ENCODE measurements at places on chromosomes 2 and 18.
A peak's percentile ranks its signal among the peaks of the same experiment; 100 is the strongest.

DNA sequence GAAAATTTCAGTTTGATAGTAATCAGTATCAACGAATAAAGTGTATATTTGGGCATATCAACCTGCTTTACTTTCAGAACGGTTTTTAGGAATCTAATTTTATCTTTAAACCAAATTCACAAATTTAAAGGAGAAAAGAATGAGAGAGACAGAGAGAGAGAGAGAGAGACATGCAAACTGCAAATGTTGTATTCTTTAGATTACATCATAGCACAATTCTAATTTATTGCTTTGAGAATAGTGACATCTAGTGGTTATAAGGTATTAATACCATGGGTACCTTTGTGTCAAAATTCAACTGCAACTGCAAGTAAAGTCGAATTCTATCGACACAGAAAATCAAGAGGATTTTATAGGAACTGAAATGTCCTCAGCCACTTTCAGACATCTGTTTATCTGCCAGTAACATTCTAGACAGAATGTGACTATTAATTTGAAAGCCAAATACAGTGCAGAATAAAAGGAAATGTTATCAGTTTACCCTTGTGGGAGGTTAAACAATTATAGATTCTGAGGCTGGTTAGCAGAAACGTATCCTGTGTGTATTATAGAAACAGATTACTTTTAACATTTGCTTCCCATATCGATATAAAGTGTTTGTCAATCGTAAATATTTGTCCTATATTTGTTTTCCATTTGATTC, 529.8 kb upstream of the VRK2 start:
- DNase-seq, result no peak

DNA sequence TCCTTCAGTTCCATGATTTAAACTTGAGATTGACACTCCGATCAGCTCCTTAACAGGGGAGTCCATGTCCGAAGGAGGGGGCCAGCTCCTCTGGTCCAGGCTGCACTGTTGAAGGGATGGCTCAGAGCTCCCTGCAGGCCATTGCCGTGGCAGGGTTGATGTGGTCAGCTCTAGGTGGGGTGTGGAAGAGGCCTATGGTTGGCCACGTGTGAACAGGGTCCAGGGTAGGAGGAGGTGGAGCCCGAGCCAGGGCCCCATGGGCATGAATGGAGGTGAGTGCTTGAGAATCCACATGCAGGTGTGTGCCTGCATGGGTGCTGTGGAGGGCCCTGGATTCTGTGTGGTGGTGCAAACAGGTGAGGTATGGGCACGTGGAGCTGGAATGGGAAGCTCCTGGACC, 1.1 kb downstream of the SPEG start:
- no peak for DNase-seq

- peak; percentile 53 for DNase-seq
These were observed 35.7 kb downstream of the CDC42EP3 start for GRCh38 chr2:37635504-37636380.

DNA sequence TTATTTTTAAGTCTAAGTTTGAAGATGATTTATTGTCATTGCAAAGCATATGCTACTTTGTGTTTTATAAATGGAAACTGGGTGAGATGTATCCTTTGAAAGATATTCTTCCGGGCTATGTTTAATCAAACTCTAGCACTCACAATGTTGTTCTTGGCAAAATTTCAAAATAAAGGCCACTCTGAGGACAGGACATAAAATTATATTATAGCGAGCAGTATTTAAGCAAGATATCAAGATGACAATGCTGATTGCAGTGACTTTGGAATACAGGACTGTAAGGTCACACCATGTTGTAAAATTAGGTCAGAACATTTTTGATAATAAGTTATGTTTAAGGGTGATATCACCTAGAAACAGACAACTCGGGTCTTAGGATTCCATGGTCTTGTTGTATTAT, 14.2 kb downstream of the RPRM start:
- no peak for DNase-seq

DNA sequence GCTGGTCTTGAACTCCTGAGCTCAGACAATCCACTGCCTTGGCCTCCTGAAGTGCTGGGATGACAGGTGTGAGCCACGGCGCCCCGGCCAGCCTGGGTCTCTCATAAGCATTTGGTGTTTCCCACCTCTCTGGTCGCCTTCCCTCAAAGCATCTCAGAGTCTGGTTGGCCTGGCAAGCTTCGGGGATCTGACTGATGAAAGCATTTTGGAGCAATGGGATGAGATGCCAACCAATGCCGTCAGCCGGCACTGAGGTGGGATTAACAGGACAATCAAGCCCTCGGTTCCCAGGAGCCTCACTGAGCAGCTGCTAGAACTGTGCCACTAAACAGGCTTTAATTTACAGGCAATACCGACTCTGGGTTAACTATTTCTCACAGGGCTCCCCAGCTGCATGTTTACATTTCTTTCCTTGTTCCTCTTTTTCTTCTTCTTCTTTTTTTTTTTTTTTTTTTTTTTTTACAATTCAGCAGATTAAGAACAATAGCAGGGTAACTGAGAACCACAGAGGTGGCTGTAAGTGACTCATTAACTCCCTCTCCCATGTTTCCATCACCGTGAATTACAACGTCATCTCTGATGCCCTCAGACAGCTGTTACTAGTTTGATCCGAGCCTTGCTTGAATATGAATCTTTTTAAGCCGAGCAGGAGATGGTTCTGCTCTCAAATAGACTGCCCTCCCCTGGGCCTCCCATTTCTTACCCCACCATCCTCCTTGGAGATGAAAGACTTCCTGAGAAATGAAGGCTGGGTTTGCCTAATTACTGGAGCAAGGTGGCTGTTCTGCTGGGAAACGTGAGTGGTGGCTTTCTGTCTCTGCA, 37.9 kb downstream of the ODC1 start:
- no peak for DNase-seq

GRCh38 chr18:8685141-8685913, 20.0 kb upstream of the MTCL1 start:
- no peak for DNase-seq

DNA sequence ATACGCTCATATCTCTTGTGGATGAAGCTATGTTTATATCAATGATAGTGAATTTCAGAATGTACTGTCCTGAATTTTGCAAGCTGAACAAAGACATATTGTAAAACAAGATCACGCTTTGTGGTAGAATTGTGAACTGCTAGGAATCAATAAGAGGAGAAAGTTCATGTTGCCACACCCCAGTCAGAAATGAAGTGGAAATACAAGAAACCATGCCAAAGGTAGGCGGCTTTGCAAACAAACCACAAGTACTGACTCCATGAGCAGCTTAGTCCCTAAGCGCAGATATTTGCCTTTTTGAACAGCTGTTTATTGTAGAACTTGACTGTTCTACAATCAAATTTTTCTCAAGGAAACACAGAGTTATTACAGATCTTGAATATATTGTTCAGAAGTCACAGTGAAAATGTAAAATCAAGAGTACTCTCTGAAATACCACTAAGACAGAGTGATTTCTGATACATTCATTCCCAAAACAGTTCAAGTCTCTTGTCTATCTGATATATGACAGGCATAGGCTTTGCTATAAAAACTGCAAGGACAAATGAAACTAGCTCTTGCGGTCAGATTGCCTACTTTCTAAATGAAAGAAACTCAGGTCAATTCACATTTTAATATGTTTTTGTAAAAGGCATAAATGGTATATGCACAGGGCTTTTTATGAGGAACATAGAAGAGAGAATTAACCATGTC, 120.9 kb upstream of the CDH19 start:
- DNase-seq, result no peak

GRCh38 chr18:45684341-45685115, 39.5 kb upstream of the SLC14A1 start:
- DNase-seq, result no peak

DNA sequence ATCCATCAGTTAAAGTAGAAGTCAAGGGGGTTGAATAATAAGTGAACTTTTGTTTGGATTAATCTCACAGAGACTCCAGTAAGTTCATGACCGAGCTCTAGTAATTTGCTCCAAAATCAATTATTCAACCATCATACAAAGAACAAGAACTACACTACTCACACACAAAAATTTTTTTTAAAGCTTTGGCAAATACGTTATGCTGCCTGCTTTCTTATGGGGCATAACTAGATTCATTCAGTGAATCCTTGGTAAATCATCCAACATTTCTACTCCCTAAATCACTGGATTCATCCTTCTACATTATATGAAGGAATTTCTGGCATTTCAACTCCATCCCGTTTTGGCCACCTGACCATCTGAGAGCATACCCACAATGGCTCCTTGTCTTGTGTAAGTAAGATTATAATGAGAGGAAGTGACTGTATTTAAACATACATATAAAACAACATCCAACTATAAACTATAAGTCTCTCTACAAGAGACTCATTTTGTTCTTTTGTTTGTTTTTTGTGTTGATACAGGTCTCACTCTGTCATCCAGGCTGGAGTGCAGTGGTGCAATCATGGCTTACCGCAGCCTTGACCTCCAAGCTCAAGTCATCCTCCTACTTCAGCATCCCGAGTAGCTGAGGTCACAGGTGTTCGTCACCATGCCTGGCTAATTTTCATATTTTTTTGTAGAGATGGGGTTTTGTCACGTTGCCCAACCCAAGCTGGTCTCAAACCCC, 144.2 kb upstream of the LRRTM4 start:
- no peak for DNase-seq

- DNase-seq, result no peak
These were observed 73.0 kb upstream of the EPB41L5 start for GRCh38 chr2:119939915-119940314.

DNA sequence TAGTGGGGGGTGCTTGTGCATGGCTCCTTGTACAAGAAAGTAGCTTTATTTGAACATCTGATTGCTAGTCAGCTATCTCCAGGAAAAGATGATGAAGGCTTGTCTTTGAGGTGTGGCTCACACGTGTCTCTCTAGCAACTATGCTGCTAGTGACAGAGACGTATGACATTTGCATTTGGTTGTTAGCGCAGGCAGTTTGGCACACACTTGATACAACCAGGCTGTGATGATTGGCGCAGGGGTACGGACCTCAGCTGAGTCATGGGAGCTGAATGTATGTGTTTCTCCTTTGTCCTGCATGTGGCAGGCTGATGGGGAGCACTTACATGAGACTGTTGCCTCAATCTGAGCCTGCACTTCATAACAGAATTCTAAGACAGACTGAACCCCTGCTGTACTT, 29.6 kb downstream of the PTCD3 start:
- no peak for DNase-seq

- DNase-seq, result no peak
These were observed 49.0 kb downstream of the STRADB start for GRCh38 chr2:201500534-201500933.

GRCh38 chr2:78540255-78540654, 485.2 kb upstream of the REG3G start:
- no peak for DNase-seq

GRCh38 chr2:149733936-149734685, 146.5 kb upstream of the MMADHC start:
- no peak for DNase-seq

DNA sequence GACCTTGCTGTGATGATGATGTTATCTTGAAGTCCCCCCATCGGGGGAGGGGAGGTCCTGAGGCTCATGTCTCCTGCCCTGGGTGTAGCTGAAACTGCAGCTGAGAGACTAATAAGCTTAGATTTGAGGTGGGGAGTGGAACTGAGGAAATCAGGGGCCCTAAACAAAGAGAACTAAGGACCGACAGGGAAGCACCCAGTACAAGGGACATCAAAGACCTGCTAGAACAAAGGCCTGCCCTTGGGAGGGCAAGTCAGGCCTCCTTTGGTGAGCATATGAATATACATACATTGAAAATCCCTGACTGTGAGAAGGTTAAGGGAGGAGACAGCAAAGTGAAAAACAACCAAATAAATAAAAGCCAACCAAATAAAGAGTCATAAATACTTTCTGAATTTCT, 1132.5 kb upstream of the CELF4 start:
- DNase-seq, result no peak

DNA sequence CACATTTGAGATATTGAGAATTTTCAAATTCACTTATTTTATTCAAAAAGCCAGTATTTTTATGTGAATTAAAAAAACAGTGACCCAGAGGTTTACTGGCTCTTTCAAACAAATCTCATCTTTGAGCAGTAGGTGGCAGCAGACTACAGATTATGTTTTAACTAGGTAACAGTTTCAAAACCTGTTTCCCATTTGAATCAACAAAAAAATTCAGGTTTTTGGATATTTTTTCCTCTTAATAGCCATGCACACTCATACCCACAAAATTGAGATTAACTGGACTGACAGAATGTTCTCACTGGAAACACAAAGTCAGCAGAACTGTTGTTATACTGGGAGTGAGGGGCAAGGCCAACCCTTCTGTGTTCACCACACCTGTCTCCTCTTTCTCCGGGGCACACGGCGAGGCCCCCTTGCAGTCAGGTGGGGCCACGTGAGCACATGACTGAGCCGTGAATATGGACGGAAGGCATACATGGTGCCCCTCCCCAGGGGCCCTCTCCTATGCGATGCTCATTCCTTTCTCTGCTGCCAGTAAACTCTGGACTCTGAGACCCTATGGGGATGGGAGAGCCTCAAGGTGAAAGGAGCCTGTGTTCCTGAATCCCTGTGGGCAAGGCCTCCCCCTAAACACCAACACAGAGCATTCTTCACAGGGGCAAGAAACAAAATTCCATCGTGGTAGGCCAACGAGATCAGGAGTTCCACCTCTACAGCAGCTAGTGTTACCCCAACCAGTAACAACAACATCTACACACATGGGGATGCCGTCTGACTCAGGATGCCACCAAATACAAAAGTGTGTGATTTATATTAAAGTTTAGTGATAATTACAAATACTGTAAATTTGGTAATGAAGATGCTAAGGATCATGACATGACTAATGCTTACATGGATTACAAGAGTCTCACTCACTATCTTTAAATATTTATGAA, 80.4 kb downstream of the LPIN2 start:
- DNase-seq, result peak; percentile 32

DNA sequence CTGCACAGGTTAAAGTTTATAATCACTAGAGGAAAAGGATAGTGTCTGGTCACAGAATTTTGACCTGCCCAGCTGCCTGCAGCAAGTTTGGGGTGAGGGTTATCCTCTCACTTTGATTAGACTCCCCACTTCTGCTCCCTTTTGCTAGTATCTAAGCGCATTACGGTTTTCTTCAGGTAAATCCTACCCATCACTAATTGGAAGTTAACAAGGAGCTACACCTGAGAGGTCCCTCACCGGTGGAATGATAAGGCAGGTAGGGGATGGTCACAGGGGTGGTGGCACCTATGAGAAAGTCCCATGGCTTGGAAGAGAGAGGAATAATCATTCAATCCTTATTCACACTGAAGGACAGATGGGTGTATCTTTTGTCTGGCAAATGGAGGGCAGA, 7.6 kb downstream of the BCL2 start:
- DNase-seq, result no peak

DNA sequence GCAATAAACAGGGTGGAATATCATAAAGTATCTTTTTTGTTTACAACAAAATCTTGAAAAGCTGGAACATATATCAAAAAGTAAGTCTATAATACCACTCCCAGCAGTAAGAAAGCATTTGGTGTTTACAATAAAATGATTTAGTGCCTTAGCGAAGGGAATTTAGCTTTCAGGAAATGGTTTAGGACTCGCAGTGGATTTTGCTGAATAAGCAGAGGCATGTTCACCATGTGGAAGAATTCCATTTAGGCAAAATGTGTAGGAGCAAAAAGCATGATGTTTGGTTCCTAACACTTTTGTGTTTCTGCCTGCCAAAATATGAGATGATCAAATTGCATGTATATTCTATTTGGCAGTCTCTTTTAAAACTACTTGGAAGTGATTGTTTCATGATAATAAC, 163.6 kb downstream of the AGPS start:
- no peak for DNase-seq

- DNase-seq, result no peak
These were observed 621.6 kb upstream of the LRRTM1 start for GRCh38 chr2:80926168-80926567.

- no peak for DNase-seq
These were observed 694 bp downstream of the UNC50 start for GRCh38 chr2:98608962-98609604.

Data from stimulated activated CD8-positive, alpha-beta memory T cell treated with anti-CD3 and anti-CD28 coated beads, Interleukin-12 subunit alpha, Interleukin-12 subunit beta, amount 100 ng/mL, for 1 hour (primary cell).